ENCODE measurements at places on chromosomes 1 and 21. TPM values are rescaled to one million over a fixed set of nuclear protein-coding genes. Genes with fewer than 3 reads are reported as not detected.

The SMPDL3B gene
- 3.7 TPM for total RNA-seq

The CTSK gene
- 1.9 TPM for total RNA-seq

The S100A8 gene
- 1,254 TPM for total RNA-seq

The ADGRL4 gene
- total RNA-seq: 0.21 TPM

The CYP2J2 gene
- total RNA-seq: 3.0 TPM

The CFAP74 gene
- not detected for total RNA-seq

The OR2AK2 gene
- not detected for total RNA-seq

The KCNT2 gene
- total RNA-seq: not detected

The SHISAL2A gene
- not detected for total RNA-seq

The INTS7 gene
- total RNA-seq: 13.3 TPM

The C1orf94 gene
- total RNA-seq: not detected

The NUCKS1 gene
- 81.1 TPM for total RNA-seq

The FCRL4 gene
- total RNA-seq: not detected

The CFHR5 gene
- total RNA-seq: not detected

The PYHIN1 gene
- not detected for total RNA-seq

The FAM151A gene
- not detected for total RNA-seq

The LCE2A gene
- not detected for total RNA-seq

Data from airway epithelial cell (primary cell).